ENCODE measurements at places on chromosomes 5 and 9.

GRCh38 chr9:98765256-98765655 lies 31.1 kb downstream of the ANKS6 start:
- no peak for DNase-seq

GRCh38 chr9:127194881-127195713 lies 69.5 kb upstream of the GARNL3 start:
- DNase-seq, result no peak

DNA sequence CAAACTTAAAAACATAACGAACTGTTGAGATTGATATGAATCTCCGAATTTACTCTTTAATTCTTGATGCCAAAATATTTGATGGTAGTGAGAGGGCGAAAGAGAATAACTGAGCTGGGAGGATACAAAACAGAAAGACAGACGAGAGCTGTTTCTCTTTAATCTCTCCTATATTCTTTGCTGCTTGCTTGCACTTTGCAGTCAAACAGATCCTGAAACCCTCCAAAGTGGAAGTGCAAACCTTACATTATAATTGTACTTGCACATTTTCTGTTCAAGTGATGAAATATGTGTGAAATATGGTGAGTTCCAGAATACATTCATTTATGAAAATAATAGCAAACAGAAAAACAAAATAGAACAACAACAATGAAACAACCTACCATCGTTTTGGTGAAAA lies 63.8 kb downstream of the PAM start:
- DNase-seq, result no peak

GRCh38 chr5:121019734-121020133 lies 555.6 kb downstream of the PRR16 start:
- DNase-seq, result no peak

DNA sequence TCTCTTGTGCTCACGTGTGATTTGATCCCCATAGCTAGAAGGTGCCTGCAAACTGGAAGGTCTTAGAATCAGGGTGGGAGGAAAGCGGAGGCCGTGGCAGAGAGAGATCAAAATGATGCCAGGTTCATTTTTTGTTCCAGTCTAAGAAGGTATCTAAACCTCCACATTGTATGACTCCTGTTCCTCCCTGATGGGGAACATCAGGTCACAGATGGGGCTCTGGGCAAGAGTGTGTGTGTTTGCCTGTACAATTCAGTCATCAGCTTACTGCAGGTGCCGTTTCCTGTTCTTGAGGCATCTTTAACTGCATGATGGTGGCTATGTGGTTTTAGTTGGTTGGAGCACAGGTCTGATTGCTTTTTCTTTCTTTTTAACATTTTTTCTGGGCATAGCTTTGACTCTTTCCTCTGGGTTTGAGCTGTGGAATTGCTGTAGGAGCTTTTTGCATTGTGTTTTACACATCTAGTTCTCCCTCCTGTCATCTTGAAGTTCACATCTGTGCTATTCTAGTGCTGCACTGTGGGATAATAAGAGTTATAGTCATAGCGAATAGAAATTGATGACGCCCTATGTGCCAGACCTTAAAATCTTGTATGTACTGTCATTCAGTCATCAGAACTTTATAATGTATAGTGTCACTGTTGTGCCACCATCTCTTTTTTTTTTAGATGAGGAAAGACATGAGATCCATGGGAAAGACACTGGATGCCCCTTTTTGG lies 30.8 kb downstream of the ARHGAP26 start:
- no peak for DNase-seq

GRCh38 chr9:35518981-35519679 lies 29.2 kb downstream of the RUSC2 start:
- no peak for DNase-seq

Data from RWPE2 (cell line).